ENCODE measurements at places on chromosomes 7 and 10.

- DNase-seq: no peak
Observed at GRCh38 chr7:47461161-47461560, 120.8 kb downstream of the TNS3 start.

DNA sequence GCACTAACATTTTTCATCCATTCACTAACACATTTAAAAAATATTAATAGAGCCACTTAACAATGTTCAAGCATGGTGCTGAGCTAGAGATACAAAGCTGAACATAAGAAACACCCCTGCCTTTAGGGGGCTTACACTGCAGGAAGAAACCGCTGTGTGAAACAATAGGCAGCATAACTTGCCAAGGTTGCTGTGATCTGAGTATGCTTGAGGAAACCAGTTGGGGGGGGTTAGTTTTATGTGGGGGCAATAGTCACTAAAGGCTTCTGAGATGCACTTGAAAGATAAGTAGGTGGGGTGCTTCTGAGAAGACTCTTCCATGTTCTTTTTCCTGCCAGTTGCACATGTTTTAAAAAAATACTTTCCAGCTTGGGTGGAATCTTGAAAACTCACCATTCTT, 2.8 kb downstream of the RBM17 start:
- DNase-seq: no peak

DNA sequence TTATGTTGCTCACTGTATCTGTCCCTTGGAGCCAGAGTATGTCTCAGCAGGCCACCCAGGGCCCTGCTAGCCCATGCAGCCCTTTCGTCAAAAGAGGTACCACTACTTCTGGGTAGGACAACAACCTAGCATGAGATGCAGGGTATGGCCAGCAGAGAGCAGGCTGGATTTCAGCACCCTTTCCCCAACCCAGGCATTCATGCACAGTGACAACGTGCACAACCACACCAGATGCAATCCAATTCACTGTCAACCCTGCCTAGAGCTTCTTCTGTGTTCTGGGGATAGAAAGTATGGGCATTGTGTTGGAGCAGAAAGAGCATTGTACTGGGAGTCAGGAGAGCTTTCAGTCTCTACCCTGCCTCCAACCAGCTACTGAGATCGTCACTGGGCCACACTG, 37.9 kb downstream of the JAZF1 start:
- no peak for DNase-seq

DNA sequence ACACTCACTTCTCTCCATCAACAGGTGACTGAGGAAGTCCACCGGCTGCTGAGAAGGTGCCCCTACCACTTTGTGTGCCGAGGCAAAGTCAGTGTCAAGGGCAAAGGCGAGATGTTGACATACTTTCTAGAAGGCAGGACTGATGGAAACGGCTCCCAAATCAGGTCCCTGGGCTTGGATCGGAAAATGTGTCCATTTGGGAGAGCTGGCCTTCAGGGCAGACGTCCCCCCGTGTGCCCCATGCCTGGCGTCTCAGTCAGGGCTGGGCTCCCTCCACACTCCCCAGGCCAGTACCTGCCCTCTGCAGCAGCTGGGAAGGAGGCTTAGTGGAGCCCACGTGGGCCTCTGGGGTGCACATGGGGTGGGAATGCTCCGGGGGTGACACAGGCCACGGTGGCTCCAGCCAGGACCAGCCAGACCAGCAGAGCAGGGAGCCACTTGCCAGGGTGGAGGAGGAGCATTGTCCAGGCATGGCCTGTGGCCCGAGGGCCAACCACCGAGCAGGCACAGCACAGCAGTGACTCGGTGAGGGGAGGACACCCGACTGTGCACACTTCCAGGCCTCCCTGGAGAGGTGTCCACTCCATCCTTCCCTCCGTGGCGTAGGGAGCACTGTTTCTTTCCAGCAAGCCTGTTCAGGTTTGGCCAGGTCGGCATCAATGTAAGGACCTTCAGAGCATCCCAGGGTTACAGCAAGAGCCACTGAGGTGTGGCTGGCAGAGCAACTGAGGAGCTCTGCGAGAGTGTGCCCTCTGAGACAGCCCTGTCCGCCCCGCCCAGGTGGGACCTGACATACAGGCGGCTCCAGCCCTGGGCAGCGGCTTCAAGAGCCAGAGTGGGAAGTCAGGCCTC, 139.7 kb downstream of the ADCY1 start:
- no peak for DNase-seq

- no peak for DNase-seq
Observed at GRCh38 chr10:1199897-1200721, 143.9 kb downstream of the WDR37 start.

- DNase-seq: no peak
Observed at GRCh38 chr10:97713339-97713825, at the start of gene MARVELD1. MARVELD1 (plus strand) TSS chr10:97713730; CDS start chr10:97713877, 147 bp downstream.

DNA sequence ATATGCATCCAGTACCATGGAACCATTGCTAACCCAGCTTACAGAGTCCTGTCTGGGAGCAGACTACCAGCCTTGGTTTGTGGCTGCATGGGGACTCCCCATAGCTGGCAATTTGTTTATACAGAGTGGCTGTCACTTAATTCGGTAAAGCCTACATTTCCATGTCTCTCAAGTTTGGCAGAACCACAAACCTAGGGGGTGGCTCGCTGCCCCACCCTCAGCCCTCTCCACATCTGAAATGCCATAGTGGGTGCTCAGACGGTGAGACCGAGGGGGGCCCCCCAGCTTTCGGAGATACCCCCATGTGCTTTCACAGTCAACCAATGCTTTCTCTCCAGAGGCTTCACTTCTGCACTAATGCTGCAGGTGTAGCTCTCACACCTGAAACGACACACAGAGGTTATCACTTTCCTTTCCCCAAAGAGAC, 75.5 kb upstream of the KAT6B start:
- no peak for DNase-seq

GRCh38 chr7:18866359-18867036, 250.9 kb downstream of the TWIST1 start:
- DNase-seq: no peak

GRCh38 chr10:25502453-25502852, 327.7 kb downstream of the GPR158 start:
- no peak for DNase-seq

GRCh38 chr10:30540276-30540675, 89.3 kb downstream of the LYZL2 start:
- no peak for DNase-seq

- DNase-seq: no peak
Observed at GRCh38 chr7:140039066-140039465, 23.7 kb downstream of the PARP12 start.

DNA sequence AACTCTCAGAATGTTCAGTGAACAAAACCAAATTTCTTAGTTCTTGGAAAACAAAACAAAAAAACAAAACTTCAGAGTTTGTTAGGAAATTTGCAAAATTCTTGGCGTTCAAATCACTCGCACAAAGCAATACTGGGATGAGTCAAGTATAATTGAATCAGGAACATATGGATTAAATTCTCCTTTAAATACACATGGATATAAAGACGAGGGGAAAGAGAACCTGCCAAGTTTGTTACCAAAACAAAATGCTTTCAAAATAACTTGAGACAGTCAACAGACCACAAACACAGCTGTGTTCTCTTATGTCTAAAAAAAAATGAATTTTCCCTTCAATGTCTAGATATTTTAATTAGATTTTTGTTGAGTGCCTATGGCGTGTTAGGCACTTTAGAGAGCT, 93.5 kb upstream of the MPP7 start:
- DNase-seq: no peak

DNA sequence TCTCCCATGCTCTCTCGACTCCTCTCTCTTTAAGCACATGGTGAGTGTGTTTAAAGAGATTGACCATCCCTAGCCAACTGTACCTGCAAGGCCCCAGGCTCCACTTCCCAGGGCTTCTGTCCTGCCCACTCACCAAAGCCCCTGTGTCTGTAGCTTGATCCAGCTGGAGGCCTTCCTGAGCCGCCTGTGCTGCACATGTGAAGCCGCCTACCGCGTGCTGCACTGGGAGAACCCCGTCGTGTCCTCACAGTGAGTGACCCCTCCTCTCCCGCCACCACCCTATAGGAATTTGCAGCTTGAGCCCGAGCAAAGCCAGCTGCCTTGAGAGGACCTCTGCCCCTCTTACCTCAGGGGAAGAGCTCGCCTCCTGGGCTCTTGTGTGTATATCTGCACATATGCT, 11.2 kb downstream of the ZFYVE27 start:
- DNase-seq: no peak

GRCh38 chr10:123301077-123301857, 147.1 kb downstream of the BUB3 start:
- DNase-seq: no peak

GRCh38 chr10:132516771-132517725, 20.5 kb upstream of the INPP5A start:
- DNase-seq: no peak

DNA sequence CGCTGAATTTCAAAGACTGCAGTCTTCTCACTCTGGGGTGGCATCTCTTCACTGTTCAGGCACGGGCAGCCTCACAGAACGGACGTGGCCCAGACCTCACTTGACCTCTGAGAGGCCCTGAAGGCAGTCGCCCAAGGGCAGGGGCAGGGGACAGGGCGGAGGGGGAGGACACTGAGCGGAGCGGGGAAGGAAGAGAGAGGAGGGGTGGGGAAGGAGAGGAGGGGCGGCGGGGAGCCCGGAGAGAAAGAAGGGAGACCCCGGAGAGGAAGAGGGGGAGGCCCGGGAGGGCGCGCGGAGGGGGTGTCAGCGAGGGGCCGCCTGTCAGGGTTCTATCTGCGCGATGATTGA, 58.7 kb upstream of the COMTD1 start:
- no peak for DNase-seq

- DNase-seq: no peak
Observed at GRCh38 chr7:90596671-90597562, 796 bp downstream of the CDK14 start.

DNA sequence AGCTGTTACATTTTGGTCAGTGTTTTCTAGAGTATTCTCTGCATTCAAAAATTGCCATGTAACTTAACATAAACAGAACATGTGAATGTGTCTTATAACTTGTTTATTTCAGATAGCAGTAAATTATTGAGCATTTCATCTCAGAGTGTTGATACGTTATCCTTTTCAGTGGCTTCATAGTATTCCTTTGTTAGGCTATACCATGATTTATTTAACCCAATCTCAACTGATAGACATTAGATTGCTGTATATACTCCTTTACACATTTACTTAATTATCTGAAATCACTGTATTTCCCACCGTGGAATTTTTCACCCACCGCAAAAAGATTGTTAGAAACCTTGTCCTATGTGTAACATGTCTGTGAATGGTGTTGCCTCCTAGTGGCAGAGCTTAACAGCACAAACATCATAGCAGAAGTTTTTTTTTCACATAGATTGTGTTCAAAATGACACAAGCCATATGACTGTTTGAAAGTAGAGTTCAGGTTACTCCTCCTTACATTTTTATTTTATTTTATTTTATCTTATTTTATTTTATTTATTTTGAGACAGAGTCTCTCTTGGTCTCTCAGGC, 21.4 kb downstream of the SLF2 start:
- no peak for DNase-seq

DNA sequence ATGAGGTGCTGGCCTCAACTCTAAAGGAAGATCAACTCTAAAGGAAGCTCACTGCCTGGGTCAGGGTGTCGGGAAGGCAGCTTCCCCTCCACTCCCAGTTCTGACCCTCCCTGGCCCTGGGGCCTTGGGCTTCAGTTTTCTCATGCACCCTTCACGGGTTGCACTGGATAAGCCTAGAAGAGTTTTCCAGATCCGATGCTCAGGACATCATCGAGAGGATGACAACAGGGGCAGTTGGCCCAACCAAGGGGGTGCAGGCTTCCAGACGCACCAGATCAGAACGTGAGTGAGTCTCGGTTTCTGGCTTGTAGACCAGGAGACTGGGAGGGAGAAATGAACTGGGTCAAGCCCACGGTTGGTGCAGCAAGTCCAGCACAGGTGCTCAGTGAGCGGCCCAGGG, 34.2 kb upstream of the CHST15 start:
- no peak for DNase-seq

DNA sequence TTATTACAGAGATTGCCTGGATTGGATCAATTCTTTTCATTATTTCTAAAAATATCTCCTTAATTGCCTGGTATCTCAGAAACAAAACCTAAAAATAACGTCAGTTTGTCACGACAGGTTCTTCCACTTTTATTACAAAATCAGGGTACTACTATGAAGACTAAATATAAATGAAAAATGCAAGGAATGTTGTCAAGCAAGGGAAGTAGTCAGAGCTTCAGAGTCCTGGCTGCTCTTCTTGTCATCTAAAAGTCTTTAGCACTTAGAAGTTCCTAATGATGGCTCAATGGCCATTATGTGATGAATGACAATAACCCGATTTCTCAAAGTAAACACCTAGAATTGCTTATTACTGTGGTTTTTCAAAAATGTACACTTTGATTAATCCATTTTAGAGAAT, 192.2 kb downstream of the SEMA3A start:
- no peak for DNase-seq

- DNase-seq: no peak
Observed at GRCh38 chr10:112471878-112472487, 25.0 kb downstream of the VTI1A start.

GRCh38 chr10:51487576-51487975, 211.8 kb downstream of the CSTF2T start:
- no peak for DNase-seq

DNA sequence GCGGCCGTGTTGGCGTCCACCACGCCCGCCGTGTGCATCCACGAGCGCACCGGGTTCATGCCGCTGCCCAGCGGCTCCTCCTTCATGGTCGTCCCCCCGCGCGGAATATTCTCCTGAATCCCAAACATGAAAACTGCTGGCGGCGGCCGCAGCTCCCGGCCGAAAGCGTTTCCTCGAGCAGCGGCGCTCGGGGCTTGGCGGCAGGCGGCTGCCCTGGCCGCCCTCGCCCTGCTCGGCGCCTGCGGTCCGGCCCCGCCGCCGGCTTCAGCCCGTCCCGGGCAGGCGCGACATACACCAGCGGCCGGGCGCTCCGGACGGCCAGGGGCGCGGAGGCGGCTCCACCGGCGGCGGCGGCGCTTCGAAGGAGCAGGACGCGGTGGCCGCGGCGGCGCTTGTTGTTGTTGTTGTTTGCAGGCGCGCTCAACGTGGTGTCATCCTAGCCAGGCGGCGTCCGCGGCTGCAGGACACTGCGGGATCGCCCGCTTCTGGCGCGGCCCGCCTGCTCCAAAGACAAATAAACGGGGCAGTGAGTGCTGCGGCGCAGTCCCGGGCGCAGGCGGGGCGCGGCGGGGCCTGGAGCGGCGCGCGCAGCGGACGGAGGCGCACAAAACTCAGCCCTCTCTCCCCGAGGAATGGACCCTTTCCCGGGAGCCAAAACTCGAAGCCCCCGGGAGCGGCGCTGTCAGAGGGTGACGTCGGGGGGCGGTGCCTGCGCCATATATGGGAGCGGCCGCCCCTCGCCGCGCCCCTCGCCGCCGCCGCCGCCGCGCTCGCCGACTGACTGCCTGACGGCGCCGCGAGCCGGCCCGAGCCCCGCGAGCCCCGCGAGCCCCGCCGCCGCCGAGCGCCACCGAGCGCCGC, at the start of gene EBF3:
TSS of gene EBF3 (minus strand) at position 634 of the 861 bp plus-strand sequence. CDS start at position 128, 506 bp downstream.
- no peak for DNase-seq

- DNase-seq: no peak
Observed at GRCh38 chr10:133179128-133179520, 19.1 kb downstream of the KNDC1 start.

Measured in stimulated activated CD4-positive, alpha-beta T cell treated with anti-CD3 and anti-CD28 coated beads, TNF-alpha, amount 100 ng/mL, for 48 hours (primary cell).